ENCODE measurements at places on chromosomes 1 and 21. TPM values are rescaled to one million over a fixed set of nuclear protein-coding genes. Genes with fewer than 3 reads are reported as not detected.

PPM1J gene
- total RNA-seq = 0.74 TPM

IL19 gene
- not detected for total RNA-seq

RXFP4 gene
- total RNA-seq = not detected

FCN3 gene
- not detected for total RNA-seq

CAMK1G gene
- total RNA-seq = not detected

NLRP3 gene
- total RNA-seq = 0.53 TPM

CYP4Z1 gene
- total RNA-seq = not detected

INAVA gene
- 19.5 TPM for total RNA-seq

CD46 gene
- 68.7 TPM for total RNA-seq
